Fibroblast of upper back skin (primary cell): ENCODE measurements at places on chromosomes 6 and 20.

DNA sequence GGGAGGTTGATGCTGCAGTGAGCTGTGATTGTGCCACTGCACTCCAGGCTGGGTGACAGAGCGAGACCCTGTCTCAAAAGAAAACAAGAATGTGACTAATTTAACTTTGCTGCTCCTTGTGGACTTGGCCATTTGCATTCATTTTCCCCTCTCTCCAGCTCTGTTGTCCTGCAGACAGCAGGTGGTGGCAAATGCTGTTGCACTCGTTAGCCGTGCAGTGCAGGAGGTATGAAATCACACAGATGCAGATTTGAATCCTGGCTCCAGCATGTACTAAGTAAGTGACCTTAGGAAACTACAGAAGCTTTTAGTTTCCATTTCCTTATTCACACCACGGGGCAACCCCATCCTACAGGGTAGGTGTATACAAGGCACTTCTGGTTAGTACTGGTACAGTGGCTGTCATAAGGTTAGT, 9.6 kb upstream of the BEND3 start:
- DNase-seq = no peak

DNA sequence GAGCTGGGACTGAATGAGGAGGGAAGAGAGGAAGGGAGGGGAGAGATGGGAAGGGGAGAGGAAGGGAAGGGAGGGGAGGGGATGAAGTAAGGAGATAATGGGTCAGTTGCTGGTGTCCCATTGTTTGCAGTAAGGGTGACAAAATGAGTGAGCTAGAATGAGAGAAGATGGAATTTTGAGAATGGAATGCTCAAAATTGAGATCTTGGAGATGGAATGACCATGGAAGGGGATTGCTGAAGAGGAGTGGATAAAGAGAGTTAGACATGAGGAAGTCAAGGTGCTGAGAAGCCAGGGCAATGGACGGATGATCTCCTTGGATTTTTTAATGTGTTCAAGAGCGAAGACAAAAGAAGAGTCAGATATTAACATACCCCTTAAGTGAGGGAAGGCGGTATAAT, 80.5 kb upstream of the SSTR4 start:
- DNase-seq = no peak

GRCh38 chr6:3999800-4000661, 78.9 kb downstream of the FAM217A start:
- no peak for DNase-seq

GRCh38 chr6:70210462-70210861, 92.4 kb downstream of the COL9A1 start:
- DNase-seq = no peak

DNA sequence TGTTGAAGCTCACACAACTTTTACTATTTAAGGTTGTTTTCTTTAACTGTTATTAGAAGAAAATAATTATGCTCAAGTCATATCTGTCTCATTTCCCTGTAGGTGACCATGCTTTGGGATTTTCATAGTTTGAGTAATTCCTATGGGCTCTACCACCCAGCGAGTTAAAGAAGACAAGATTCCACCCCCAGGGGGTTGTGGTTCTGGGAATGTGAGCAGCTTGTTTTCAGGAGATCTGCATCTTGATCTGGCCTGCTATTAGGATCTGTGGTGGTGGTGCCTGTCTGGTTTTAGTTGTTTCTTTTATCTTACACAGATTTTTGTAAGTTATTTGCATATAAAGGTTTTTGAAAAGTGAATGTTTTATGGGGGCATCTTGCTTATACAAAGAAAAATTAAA, 20.2 kb upstream of the REV3L start:
- DNase-seq = peak; percentile 88

DNA sequence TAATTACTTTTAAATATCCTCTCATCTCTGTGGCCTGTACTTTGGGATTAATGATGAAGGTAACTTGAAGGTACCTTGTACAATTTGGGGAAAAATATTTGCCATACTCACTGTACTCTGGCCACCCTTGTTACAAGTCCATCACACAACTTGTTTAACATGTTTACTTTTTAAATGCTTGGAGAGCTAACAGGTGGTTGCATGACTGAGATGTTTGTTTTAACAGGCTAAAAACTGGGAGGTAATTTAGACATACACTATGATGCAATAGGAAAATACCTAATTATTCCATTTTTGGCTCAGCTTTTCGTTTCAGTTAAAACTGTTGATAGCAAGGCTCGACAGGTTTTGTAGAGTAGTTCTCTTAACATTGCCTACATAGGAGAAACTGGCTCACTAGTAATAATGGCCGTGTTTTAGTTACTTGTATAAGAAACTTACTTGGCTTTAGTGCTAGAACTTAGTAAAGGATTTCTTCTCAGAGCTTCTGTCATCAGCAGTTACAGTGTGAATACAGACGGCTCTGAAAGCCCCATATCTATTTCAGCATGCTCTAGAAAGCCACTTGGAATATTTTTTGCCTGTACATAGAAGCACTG, 489.8 kb upstream of the SOX4 start:
- DNase-seq = no peak

DNA sequence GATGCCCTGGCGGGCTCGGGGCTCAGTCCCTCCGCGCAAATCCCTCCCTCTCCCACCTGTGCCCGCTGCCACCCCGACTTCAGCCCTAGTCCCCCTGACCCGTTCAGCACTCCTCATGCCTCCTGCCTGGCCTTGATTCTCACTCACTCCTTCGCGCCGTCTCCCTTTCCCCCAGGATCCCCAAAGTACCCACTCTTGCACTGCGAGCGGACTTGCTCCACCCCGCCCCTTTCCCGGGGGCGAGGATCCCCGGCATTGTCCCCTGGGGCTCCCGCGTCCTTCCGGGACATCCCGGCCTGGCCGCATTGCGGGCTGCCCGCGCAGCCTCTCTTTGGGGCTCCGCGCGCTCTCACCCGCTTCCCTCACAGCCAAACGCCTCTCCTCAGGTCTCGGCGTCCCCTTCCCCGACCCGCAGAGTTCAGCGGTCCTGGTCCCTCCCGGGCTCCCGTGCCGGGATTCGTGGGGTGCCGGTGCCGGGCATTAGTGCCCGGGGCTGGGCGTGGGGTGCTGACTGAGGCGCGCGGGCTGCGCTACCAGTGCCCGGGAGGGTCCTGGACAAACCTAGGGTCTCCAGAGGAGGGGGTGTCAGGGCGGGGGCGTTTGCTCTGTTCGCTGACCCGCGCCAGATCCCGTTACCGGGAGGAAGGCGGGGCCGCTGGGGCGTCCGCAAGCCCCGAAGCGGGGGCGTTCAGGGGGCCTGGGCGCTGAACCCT, 45.5 kb upstream of the SUPT3H start:
- no peak for DNase-seq
